ENCODE measurements at places on chromosomes 11 and 22. TPM values are rescaled to one million over a fixed set of nuclear protein-coding genes. Genes with fewer than 3 reads are reported as not detected.

The TSSK2 gene
- total RNA-seq, result not detected

The SLC5A1 gene
- total RNA-seq, result 134 TPM

The OR1S2 gene
- total RNA-seq, result not detected

The ST14 gene
- total RNA-seq, result 193 TPM

DNA sequence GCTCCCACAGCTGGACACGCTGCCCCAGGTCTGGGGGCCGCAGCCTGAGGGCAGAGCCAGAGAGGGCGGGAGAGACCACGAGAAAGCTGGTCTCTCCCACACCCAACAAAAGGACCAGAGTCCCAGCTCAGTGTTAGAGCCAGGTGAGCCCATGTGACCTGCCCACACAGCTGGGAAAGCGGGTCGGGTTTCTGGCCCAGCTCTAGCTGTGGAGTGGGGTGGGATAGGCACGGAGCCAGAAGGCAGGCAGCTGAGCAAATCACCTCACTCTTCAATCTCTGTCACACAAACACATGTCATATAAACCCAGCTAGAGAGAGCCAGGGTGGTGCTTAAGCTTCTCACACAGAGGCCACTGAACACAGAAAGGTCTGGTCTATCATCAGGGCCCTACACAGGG lies 7.8 kb upstream of the EIF3D start:
- DNase-seq, result no peak

DNA sequence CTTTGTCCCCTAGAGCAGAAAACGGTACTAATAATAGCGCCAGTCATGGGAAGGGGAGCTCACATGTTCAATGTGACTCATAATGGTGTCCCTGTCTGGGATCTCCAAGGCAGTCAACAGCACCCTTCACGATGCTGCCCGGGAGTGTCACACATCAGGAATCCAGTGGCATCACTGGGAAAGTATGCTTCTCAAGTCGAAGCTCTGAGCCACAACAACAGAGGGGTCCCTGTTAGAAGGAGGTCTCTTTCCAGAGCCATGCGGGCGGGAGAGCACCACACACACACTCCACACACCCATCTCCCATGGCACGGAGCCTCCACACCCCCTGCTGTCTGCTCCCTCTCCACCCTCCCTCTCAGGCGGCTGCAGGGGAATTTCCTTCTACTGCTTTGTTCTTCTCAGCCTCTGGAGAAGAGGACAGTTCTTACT lies 119.7 kb downstream of the ETS1 start:
- peak; percentile 31 for DNase-seq

GRCh38 chr11:67167719-67168118 lies 48.7 kb downstream of the KDM2A start:
- no peak for DNase-seq

DNA sequence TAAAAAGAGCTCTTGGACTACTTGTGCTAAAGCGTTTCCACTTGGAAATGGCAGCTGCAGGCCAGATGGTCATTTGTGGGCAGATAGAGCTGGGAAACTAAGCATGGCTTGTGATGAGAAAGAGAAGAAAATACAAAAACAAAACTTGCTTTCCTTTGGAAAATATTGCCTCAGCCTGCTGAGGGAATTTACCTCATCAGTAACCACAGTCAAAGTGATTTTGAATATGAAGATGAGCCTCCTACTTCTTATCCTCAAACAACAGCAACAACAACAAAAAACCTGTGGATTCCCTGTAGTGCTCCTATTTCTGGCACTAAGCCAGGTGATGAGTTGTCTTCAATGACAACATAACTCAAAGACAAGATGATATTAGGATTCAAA lies 62.7 kb upstream of the FIBIN start:
- peak; percentile 14 for DNase-seq

- no peak for DNase-seq
Observed at GRCh38 chr11:124752471-124753102, 532 bp upstream of the VSIG2 start.

DNA sequence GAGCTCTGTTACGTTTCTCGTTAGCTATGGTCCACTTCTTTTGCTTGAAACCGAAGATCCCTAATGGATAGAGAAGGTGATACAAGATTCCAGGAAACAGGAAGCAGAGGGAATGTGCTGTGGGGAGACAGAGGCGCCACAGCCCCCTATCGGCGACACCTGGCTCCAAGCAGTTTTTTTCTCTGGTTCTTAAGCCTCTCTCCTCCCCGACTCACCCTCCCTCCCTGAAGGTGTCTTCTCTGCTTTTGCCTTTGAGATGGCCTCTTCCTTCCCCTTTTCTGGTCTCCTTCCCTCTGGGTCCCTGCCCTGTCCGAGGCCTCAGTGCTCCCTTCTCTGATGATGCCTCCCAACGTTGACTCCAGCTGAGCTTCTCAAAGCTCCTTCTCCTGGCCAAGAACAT lies 14.2 kb upstream of the APOBEC3A start:
- DNase-seq, result no peak

- no peak for DNase-seq
Observed at GRCh38 chr11:134266841-134267251, 9.3 kb upstream of the GLB1L3 start.

DNA sequence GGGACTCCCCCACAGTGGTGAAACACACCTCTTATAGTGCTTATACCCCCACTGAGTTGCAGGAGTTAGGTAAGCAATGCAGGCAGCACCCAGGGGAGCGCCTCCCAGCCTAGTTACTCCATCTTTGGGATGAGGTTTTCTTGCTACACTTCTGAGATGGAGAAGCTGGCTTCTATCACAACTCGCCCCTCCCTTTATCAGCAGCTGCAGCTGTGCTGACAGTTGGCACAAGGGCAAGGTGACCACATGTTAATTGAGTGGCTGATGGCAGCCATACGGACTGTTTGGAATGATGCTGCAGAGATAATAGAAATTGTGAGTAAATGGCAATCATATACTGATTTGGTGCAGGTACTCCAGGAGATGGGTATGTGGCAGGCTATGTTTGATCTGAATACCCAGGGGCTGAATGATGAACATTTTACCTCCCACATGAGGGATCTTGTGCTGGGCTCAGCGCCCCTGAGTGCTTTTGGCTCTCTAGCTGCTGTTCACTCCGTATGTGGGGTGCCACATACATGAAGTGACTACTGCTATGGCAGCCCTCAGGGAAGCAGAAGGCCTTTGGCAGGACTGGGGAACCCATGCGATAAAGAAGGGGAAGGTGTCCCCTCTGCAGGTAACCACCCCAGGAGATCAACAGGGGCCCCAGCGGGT lies 29.2 kb upstream of the KCNA4 start:
- DNase-seq, result no peak

GRCh38 chr11:106998916-106999188 lies 19.4 kb downstream of the GUCY1A2 start:
- DNase-seq, result no peak

GRCh38 chr11:34856251-34856650 lies 59.9 kb downstream of the APIP start:
- DNase-seq, result no peak

DNA sequence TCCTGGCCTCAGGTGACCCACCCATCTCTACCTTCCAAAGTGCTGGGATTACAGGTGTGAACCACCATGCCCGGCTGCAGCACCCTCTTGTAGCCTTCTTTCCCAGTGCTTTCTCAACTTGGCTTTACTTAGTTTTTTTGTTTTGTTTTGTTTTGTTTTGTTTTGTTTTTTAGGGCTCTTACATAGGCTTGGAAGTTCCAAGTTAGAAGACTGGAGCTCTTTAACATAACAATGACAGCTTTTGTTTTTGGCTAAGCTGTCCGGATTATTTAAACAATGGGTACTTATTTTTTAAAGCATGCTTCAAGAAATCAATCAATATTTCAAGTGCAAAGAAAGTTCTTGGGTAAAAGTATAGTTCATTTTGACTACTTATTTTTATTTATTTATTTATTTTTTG lies 25.9 kb downstream of the KMT2A start:
- DNase-seq, result no peak

GRCh38 chr11:33391893-33392251 lies 134.7 kb downstream of the HIPK3 start:
- DNase-seq, result no peak

- no peak for DNase-seq
Observed at GRCh38 chr11:70490208-70490607, 91.9 kb downstream of the CTTN start.

DNA sequence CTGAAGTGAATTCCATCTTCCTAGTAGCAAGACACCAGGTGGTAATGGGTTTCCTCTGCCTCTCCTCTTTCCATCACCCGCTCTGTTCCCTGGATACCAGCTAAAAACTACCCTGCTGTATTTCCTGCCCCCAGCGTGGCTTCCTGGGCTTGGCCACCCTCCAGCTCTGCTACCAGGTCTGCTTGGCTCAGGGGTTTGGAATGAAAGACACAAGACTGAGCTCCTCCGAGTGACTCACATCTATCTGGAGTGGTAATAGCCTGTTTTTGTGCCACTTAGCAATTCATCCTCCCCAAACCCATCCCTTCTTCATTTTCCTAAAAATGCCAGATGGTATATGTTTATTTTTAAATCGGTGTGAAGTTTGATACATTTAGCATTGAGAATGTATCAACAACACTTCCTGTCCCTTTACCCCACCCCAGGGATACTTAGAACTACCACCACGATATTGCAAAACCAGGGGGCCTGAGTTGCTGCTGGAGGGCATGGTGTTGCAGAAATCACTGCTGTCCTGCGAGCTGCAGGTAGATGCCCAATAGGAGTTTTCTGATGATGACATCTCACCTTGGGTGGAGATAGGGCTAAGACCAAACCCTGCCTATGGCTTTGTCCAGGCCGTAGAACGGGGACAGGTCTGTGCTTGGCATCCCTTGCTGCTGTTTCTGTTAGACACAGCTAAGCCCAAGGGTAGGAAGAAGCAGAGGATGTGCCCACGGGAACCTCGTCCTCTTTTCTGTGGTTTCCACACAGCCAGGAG lies 7.5 kb upstream of the MICAL3 start:
- DNase-seq, result no peak

GRCh38 chr11:93507517-93507916 lies 35.7 kb downstream of the SMCO4 start:
- DNase-seq, result no peak

All from mucosa of gallbladder (tissue), 1 donor.